ENCODE measurements at places on chromosomes 12 and 14.

- DNase-seq = no peak
These were observed 99.0 kb downstream of the NUBPL start for GRCh38 chr14:31660191-31660590.

DNA sequence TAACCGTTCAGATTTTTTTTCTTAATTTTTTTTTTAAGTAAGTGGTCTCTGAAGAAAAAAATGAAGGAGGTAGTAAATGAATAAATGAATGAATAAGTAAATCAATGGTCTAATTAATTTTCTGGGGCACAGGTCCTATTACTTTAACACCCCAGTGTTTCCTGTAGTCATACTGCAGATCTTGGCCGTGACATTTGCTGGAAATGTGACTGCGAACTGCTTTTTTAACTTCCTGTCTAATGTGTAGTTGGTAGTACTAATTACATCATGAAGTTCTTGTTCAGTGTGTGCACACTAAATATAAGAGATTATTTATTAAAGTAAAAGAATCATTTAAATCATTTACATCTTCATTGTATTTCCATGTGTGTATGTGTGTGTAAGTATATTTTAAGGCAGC lies 45.4 kb downstream of the AEBP2 start:
- no peak for DNase-seq

DNA sequence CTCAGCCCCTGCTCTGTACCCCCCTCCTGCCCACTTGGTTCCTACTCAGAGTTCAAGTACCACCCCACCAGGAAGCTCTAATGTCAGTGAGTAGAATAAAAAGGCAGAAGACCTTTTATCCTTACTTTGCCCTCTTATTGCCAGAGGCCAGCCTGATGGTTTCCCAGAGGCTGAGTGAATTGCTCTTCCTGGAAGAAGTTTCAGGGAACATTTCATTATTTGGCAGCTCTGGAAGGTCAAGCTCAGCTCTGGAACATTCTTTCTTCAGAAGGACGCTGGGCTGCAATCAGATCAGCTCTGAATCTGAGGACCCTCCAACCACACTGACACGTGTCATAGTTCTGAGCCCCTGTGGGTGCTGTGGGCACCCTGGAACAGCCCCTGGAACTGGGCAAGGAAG lies 188.9 kb downstream of the ETV6 start:
- DNase-seq = no peak

DNA sequence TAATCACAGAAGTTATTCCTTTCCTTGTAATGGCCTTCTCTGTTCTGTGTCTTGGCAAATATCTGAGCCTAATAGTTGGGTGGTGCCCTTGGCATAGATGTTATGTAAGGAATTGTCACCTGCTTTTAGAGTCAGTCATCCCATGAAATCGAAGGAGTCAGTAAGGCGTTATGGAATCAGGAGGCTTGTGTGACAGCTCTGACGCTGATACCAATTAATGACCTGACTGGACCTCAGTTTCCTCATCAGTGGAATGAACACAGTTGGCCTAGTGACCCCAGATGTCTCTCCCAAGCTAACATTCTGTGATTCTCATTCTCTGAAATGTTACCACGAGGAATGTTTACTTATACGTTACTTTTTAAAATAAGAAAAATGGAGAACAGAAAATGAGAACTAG lies 32.1 kb downstream of the TXNRD1 start:
- no peak for DNase-seq

DNA sequence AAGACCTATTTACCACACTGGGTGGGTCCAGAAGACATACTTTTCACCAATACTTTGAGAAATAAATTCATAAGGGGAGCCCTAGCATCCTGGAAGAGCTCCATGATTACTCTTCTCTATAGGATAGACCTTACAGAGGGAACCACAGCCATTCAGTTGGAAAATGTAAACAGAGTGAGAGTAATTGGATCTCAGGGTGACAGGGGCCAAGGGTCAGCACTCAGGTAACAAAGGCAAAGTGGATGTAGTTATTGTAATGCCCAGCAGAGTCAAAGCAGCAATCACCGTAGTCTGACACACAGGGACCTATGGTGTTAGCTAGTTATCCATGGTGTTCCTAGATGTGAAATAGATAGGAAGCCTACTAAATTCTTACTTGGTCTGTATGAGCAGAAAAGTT lies 10.8 kb upstream of the GTF2A1 start:
- DNase-seq = no peak

- DNase-seq = no peak
These were observed 73.2 kb downstream of the CEP83 start for GRCh38 chr12:94386422-94386821.

DNA sequence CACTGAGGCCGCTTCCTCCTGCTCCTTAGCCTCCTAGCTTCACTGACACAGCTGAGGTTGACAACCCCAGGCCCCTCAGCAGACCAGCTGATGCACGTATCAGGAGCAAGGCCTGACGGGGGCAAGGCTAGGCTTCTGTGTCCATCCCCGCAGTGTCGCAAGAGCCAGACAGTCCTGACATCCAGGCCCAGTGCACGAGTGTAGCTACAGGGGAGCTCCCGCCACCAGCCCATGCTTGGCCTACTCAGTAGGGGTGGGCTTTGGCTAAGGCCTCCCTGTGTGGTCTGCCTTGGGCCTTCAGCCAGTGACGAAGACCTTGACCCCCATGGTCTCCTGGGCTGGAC lies 179.1 kb downstream of the DPF3 start:
- DNase-seq = no peak

- DNase-seq = no peak
These were observed 58.7 kb downstream of the WSCD2 start for GRCh38 chr12:108187831-108188230.

GRCh38 chr14:95330591-95331370 lies 11.1 kb upstream of the CLMN start:
- no peak for DNase-seq

DNA sequence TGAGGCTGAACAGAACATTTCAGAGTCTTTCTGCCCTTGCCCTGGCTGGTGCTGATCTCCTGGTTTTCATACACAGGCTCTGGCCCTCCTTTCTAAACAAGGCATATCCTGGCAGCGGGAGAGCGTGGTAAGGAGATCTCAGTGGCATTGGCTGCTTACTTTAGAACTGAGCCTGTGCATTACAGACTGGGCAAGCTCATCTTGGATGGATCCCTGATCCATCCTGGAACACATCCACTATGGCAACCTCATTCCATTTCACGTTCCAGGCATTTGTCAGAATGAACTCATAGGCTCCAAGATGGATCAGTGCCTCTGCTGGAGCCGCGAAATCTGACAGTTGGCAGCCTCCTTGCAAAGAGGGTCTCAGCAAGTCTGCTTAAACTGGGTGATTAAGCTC lies 224.5 kb upstream of the PELI2 start:
- no peak for DNase-seq

- no peak for DNase-seq
These were observed 12.1 kb upstream of the NTN4 start for GRCh38 chr12:95802482-95803270.

GRCh38 chr12:22969521-22969920 lies 344.6 kb downstream of the ETNK1 start:
- no peak for DNase-seq

DNA sequence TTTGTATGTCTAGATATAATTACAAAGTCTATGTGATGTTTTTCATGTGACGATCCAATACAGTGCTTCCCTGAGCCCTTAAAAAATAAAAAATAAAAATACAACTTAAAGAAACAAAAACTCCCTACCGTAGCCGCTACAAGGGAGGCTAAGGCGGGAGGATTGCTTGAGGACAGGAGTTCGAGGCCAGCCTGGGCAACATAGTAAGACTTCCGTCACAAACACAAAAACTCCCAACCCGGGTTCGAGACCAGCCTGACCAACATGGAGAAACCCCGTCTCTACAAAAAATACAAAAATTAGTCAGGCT lies 669 bp upstream of the CDKN3 start:
- DNase-seq = no peak

GRCh38 chr12:76410781-76411180 lies 62.6 kb upstream of the BBS10 start:
- no peak for DNase-seq

DNA sequence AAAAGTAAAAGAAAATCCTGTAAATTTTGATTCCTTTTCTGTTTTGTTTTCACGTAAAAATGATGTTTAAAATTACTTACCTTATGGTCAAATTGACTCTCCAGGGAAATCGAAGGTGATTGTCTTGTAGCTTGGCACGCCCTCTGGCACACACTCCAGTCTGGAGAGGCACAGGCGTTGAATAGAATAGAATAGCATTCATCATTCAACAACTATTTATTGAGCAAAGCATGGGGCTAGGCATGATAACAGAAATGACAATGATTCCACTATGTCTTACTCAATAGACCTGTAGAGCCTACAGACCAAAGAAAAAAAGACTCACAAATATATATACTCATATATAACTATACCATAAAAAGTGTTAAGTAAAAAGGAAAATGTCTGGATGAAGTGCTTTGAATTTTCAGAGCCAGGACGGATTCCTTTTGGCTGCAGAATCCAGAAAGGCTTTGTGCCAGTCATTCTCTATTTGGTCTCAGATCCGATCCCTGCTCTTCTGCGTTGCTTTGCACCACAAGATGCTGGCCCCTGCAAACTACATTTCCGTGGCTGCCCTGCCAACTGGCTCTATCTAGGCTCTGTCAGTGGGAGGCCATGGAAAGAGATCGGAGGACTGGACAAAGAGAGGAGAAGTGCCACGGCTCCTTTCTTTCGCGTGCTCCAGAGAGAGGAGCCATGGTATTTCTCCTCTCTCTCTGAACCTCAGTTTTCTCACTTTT lies 231.8 kb downstream of the CRADD start:
- peak; percentile 38 for DNase-seq

DNA sequence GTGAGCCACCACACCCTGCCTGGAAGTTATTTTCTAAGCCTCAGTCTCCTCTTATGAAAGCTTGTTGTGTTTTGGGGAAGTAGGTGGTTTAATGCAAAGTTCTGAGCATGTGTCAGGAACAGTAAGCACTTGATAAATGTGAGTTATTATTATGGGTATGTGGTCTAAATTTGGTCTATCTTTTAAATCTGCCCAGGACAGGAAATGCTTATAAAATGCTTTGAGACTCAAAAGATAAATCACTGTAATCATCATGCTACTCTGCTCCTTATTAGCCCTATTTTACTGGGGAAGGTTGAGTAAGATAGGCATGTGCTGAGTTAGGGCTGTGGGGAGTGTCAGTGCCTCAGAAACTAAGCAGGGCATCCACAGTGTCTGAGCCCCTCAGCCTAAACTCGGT lies 13.1 kb upstream of the SRSF5 start:
- DNase-seq = no peak

DNA sequence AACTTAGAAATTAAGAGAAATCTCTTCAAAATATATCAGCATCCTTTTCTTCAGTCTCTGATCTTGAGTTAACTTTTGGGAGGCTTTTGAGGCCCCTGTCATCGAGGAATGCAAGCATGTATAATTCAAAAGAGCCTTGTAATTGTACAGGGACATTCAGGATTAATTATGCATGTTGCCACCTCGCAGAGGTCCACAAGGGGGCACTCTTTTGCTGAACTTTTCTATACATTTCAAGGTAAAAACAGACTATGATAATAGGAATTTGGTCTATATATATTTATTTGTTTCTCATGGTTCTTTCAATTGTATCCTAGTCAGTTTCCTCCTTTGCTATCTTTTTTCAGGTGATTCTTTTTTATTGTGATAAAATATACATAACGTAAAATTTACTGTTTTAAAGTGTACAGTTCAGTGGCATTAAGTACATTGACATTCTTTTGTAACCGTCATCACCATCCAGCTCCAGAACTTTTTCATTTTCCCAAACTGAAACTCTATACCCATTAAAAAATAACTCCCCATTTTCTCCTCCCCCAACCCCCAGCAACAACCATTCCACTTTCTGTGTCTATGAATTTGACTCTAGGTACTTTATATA lies 47.0 kb upstream of the SLC2A13 start:
- peak; percentile 29 for DNase-seq

DNA sequence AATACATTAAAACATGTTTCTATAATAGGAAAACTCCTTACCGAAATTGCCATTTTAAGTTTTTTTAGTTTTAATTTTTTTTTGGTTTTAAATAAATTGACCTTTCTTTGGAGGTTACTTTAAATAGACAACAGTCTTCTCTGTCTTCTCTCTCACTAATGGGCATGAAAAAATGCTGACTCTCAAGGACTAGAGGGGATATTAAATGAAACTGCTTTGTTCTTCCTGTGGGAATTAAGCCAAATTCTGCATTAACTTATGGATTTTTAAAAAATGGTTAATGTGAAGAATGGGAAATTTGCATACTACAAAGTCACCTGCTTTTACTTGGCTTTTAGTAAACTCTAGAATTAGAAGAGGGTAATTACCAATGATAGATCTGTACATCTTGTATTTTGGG lies 378.9 kb downstream of the TMTC2 start:
- no peak for DNase-seq

GRCh38 chr12:14126692-14127091 lies 145.3 kb upstream of the GRIN2B start:
- no peak for DNase-seq

DNA sequence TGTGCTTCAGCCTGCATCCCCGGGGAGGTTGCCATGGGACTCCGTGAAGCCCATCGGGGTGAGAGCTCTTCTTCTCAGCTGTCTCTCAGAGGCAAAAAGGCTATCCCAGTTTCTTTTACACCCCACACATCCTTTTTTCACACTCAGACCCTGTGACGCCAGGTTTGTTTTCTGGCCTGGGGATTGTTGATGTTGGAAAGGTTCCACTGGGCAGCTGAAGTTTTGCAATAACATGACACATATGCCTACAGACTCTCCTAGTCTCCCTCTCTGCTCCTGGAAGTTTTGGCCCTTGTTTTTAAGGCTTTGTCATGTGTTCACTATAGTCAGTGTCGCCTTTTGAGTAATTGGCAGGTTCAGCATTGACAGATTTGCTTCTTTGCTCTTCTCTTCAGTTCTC lies 118.6 kb downstream of the SMOC1 start:
- DNase-seq = no peak

DNA sequence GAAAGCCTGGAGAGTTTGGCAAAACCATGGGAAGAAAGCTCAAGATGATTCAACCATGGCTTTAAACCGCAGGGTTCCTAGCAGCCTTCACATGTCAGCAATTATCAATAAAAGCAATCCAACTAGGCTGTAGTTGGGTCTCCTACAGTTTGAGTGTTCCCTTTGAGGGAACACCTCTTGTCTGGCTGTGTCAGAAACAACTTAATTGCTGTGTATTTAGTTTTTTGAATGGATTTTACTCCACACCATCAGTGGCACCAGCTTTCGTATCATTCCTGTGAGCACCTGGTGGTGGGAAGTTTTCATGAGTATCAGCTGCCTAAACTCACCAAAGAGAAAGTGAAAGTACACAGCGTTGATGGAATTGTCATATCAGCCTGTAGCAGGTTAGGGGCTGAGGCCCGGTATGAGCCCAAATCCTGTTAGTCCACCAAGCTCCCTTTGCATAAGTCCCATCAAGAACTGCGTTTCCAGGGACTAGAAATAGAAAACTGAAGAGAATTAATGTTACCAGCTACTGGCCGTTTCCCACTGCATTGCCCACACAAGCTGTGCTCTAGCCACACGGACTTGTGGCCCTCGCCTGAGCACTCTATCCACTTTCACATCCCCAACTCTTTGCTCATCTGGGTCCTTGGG lies 10.9 kb upstream of the IL26 start:
- peak; percentile 21 for DNase-seq

DNA sequence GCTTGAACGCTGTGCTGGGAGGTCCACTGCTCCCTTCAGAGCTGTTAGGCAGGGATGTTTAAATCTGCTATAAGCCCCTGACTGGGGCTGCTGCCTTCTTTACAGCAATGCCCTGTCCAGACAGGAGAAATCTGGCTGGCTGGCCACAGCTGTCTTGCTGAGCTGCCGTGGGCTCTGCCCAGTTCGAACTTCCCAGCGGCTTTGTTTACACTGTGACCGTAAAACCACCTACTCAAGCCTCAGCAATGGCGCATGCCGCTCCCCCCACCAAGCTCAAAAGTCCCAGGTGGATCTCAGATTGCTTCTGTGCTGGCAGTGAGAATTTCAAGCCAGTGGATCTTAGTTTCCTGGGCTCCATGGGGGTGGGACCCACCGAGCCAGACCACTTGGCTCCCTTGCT lies 35.8 kb downstream of the CKAP4 start:
- DNase-seq = no peak

All from Ammon's horn (tissue), 1 donor.